ENCODE measurements at places on chromosomes 3 and 15. TPM values are rescaled to one million over a fixed set of nuclear protein-coding genes. Genes with fewer than 3 reads are reported as not detected.

The ADAMTSL3 gene
- 8.0 TPM for polyA plus RNA-seq

GRCh38 chr3:136818191-136818768, 646 bp upstream of the SLC35G2 start:
- DNase-seq, result peak; percentile 11

DNA sequence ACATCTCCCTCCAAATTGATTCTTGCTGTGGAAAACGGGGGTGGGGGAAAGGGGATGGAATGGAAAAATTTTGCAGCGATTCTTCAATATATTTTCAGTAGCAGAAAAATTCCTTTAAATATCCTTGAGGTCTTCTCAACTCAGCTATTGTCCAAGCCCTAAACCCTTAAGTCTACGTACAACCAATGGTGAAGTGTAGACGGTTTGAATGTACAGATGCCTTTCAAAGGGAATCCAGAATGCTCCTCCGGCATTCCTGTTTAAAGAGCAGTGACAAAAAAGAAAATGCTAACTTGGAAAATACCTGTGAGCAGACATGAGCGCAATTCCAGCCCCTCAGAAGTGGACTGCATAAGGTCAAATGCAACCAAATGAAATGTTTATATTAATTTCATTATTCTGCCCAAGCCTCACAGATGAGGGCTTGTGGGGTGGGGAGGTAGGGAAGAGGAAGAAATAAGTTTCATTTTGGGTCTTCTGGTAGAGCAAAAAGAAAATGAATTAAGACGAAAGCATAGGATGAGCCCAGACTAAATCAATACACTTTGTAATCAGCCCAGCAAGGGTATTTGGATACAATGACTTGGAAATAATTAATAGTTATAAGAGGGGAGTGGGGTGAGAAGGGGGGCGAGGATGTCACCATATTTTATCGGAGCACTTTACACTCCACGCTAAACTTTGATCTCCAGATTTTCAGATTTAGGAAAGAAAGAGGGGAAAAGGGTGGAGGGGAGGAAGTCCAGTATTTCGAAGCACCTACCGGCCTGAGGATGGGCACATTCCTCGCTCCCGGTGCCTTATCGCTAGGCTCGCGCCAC, 2.7 kb downstream of the FOXP1 start:
- no peak for DNase-seq

The IL16 gene
- 8.1 TPM for polyA plus RNA-seq

GRCh38 chr15:51199541-51199940, 104.8 kb upstream of the TNFAIP8L3 start:
- no peak for DNase-seq

DNA sequence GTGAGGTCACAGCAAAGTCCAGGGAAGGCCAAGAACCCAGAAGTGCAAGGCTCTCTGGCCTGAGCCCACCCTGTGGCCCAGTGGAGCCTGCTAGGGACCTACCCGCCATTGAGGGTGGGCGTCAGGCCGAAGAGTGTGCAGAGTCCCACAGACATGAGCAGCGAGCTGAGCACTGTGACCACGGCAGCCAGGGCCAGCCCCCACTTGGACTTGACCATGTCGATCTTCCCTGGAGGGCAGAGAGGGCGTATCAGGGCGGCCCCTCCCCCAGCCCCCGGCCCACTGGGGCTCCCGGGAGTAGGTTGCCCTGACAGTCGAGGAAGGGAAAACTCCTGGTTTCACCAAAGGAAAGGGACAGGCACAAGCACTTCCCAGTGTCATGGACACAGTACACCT, 44.6 kb downstream of the PTPN23 start:
- DNase-seq, result no peak

The ALDH1A3 gene
- 23.8 TPM for polyA plus RNA-seq

DNA sequence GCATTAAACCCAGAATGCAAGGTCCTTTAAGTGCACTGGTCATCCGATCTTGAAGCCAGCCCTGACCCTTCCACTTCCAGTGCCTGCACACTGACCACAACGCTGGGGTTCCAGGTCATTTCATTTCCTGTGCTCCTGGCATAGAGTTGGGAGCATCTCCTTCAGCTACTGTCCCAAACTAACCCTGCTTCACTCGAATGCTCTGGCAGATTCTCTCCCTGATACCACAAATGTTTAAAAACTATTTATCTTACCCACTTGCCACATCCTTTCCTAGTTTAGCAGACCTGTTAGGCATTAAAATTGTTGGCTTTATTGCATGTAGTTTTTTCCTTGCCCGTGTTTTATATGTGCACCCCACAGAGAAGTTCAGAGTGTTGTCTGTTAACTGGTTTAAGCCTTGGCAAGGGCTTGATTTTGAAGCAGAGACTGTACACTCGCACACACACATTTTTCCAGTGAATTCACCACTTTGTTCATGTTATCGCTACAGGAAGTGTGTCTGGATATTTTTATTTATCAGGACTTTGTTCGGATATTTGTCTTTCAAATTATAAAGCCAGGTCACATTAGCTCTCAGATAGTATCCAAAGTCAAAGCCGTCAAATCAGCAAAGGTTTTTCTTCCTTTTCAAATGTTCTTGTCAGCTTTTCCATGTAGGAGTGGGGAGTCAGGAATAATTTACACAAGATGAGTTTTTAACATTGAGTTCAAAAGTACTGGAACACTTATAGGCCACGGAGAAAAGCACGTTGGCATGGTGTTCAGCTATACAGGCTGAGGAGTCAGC, 77.3 kb downstream of the ABI3BP start:
- no peak for DNase-seq

GRCh38 chr3:50269460-50269859, 513 bp downstream of the SEMA3B start:
- no peak for DNase-seq

The PARP15 gene
- 1.5 TPM for polyA plus RNA-seq

GRCh38 chr15:62909257-62909656, 133.3 kb upstream of the TPM1 start:
- no peak for DNase-seq

- no peak for DNase-seq
These were observed 8.0 kb downstream of the FYCO1 start for GRCh38 chr3:45987368-45988291.

The FBXW12 gene
- 0.18 TPM for polyA plus RNA-seq

DNA sequence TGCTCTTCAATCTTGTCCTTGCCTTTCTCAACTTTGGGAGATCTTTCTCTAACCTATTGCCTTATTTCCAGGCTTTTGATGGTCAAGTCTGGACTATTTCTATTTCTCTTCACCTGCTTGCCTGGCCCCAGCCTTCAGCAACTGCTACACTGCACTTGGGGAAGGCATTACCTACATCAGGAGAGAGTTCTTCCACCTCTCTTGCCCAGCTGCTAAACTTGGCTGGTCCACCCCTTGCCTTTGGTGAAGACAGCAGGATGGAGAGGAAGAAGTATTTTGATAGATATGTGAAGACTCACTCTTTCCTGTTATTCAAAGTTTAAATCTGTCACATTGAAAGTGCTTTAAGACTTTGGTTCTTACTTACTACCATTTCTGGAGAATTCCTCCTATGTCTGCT, 574.8 kb downstream of the ZPLD1 start:
- DNase-seq, result no peak

- DNase-seq, result no peak
These were observed 416.2 kb downstream of the NR2F2 start for GRCh38 chr15:96746665-96747064.

The IMPG2 gene
- 0.57 TPM for polyA plus RNA-seq

GRCh38 chr3:44902628-44903027, 28.2 kb downstream of the TGM4 start:
- DNase-seq, result no peak

DNA sequence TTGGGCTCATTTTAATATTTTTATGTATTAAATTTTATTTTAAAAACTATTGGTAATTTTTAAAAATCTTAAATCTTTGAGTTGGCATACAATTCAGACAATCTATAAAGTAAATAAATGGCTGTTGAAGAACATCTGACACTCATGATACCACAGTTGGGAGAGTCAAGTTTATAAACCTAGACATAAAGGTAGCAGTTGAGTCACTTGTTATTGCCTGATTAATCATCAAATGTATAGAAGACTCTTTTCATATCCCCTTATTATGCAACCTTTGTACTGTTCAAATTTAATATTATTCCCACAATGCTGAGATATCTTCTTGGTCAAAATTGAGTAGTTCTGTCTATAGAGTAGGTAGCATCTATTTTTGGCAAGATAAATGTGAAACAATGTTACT, 19.6 kb downstream of the PAQR9 start:
- DNase-seq, result no peak

- no peak for DNase-seq
These were observed 292.1 kb downstream of the SATB1 start for GRCh38 chr3:18132991-18133390.

The RETNLB gene
- not detected for polyA plus RNA-seq

DNA sequence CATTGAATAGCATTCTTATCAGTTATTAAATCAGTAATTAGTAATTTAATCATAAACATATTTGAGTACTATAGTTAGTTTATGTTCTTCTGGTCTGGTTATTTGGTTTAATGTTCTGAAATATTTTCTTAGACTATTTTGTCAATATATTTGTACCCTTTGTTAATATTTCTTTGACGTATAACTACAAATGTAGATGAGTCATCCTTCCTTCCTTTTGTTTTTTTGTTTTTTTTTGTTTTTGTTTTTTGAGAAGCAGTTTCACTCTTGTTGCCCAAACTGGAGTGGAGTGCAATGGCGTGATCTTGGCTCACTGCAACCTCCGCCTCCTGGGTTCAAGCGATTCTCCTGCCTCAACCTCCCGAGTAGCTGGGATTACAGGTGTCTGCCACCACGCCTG, 17.4 kb upstream of the EIF3J start:
- no peak for DNase-seq

- no peak for DNase-seq
These were observed 189.4 kb upstream of the GOLGA6L4 start for GRCh38 chr15:84046064-84046637.

- peak; percentile 91 for DNase-seq
These were observed 16.3 kb downstream of the BMF start for GRCh38 chr15:40092256-40092978.

The GPR27 gene
- polyA plus RNA-seq, result 2.6 TPM

GRCh38 chr3:14861031-14861430, 42.3 kb downstream of the FGD5 start:
- DNase-seq, result no peak

GRCh38 chr3:27571345-27571744, 87.2 kb upstream of the SLC4A7 start:
- DNase-seq, result no peak

DNA sequence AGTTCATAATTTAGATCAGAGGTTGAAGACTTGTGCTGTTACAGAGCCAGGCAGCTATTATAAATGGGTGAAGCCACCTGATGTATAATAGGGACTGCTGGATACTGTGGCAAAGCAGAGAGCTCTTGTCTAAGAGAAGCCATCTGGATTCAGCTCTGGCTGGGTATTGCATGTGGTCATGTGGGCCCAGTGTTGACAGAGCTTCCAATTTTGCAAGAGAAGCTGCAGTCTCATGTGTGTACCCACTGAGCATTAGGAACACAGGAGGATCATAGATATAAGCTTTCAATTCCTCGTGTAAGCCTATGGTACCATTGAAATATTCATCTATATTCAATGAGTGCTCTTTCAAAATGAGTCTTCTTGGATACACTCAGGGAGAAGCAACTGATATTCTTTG, 303.9 kb upstream of the SLCO3A1 start:
- no peak for DNase-seq

The CPN2 gene
- 0.09 TPM for polyA plus RNA-seq
